ENCODE measurements at places on chromosomes 12 and 14.

DNA sequence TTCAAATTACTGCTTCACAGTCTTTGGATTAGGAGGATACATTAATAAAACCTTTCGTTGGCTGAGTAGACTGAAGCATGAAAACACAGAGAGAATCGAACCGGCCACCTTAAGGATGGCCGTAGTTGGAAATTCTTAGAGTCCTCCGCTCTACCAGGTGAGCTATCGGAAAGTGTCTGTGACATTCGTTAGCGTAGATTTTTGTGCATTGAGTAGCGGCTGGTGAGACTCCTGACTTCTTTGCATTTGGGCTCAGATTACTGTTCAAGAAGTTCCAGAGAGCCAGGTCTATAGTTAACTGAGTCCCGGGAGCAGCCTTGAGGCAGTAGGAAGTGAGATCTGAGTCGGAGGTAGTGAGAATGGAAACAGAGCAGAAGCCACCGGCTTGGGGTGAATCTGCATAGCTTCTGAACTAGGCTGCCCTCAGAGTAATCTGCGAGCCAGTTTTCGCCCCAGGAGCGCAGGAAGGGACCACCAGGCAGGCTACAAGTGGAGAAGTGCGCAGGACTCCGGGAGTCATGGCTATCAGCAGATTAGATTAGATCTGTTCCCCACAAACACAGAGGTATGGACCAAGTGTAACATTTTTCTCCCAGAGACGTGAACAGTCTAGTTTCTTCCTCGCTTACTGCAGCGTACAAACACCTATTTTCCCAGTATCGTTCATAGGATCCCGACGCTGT lies 11.0 kb downstream of the OR6S1 start:
- DNase-seq = no peak

DNA sequence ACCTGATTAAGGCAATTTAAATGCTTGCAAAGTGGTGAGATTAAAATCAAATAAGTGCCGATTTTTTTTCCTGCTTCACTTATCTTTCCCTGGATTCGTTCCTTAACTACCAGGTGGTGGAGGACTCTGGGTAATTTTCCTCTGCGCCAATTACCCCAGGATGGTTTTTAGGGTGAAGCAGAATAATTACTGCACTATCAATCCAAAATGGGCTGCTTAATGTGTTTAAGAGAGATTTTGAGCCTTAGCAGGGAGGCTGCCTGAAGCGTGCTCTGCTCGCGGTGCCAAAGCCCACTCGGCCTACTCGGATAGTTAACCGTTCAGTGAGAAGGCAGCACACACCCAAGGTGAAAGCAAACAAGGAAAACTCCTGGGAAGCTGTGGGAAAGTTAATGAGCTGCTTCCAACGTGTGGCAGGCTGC lies 274.9 kb upstream of the LMO3 start:
- no peak for DNase-seq

- no peak for DNase-seq
These were observed 17.5 kb downstream of the TRHDE start for GRCh38 chr12:72289633-72290032.

- DNase-seq = no peak
These were observed 142.5 kb upstream of the LMNTD1 start for GRCh38 chr12:25695574-25695973.

All from activated CD4-positive, alpha-beta T cell treated with anti-CD3 and anti-CD28 coated beads for 1 hour (primary cell).